ENCODE measurements at places on chromosomes 2 and 18.

GRCh38 chr2:12083713-12084419 lies 337.4 kb downstream of the LPIN1 start:
- DNase-seq: no peak

DNA sequence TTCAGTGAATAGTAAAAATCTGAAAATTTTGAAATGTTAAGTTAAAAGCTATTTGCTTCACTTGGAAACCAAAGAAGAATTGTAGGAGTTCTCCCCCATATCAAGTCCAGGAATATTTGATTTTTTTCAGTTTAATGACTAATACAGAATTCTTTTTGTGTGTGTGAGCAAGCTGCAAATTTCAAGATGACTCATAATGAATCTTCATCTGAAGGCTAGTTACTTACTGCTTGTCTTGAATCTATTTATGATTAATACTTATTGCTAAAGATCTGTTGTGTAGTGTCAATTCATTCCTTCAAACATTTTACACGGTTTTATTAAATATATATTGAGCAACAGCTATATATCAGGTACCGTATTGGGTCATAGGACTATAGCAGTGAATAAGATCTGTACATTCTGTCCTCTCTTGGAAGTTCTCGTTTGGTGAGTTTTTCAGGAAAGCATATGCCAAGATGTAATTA lies 47.8 kb upstream of the CAVIN2 start:
- no peak for DNase-seq

GRCh38 chr2:235444101-235444597 lies 49.7 kb upstream of the AGAP1 start:
- DNase-seq: no peak

GRCh38 chr2:230668184-230668938 lies 44.3 kb upstream of the CAB39 start:
- no peak for DNase-seq

DNA sequence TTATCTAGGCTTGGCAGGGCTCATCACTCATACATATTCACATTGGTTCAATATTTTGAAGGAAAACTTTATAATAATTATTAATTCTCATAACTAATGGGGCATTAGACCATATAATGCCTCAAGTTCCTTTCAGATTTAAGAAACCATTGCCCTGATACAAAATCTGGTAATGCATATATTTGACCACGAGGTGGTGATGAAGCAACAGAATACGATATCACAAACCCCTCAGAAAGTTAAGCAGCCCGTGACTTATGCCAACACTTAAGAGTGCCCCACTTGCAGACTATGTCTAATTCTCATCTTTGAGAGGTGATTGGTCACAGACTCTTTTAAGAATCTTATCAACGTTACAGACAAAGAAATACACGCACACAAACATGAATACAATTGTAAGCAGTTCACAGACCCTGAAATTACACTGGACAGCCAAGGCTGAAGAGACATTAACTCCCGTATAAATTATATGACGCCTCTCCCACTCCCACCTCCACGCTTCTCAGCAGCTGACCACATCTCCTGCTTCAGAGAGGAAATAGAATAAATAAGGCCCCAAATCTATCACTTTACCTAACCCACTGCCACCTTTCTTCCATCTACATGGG lies 20.7 kb upstream of the DNAH6 start:
- peak; percentile 13 for DNase-seq

- DNase-seq: no peak
These were observed 56.4 kb upstream of the ODC1 start for GRCh38 chr2:10504370-10504993.

DNA sequence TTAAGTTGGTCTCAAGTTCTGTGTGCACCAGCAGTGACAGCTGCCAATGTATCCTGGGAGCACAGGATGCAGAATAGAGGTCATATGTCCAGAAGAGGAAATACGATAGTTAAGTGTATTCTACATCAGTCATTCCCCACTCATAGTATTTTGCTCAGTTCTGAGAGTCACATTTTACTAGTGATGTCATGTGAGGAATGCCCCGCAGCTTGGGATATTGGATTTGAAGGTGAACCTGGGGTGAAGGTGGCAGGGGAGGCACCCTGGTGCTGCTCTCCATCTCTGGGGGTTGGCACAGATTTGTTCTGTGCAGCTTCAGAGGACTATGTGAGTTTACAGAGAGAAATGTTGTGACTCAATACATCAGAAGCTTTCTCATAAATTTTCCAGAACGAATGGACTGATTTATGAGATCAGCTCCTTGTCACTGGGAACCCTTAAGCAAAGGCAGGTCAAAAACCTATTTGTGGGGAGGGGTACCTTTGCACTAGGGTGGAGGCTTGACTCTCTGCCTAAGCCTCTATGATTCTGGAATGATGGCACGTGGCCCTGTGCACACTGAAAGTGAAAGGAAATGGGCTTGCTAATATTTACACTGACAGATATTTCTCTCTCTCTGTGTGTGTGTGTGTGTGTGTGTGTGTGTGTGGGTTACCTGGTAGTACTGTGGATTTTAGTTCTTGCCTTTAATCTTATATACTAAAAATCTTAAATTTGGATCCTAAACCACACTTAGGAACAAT lies 95.9 kb downstream of the NEB start:
- DNase-seq: no peak

GRCh38 chr2:140580532-140581151 lies 1550.2 kb downstream of the LRP1B start:
- DNase-seq: no peak

GRCh38 chr2:105224444-105224843 lies 17.1 kb upstream of the GPR45 start:
- DNase-seq: no peak

DNA sequence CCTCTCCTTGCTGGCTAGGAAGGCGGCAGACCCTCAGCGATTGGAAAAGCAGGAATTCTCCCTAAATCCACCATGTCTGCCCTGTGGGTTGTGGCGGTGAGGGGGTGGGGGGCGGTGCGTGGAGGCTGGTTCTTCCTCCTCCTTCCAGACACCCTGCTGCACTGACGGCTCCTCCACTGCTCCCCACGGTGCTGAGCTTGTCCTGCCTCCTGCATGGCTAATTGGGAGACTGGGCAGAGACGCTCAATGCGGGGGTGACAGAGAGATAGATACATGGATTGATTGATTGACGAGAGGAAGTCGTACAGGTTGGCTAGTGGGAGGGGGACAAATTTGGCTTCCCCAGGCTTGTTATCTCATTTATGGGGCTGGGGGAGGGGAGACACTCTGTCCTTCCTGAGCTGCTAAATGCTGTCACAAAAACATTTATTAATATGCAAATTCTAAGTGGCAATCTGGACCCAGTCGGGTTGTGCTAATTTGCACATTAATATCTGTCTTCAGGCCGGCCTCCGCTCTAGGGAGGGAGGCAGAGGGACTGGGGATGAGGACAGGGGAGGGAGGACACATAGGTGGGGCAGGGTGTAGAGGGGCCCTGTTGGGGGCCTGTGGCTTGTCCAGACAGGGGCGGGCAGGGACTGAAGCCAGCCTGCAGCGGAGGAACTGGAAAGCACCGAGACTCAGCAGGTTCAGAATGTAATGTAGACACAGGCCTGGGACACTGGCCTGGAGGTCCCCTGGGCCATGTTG lies 181.6 kb downstream of the CELF4 start:
- DNase-seq: no peak

- no peak for DNase-seq
These were observed 111.6 kb downstream of the CLIP4 start for GRCh38 chr2:29226808-29227207.

DNA sequence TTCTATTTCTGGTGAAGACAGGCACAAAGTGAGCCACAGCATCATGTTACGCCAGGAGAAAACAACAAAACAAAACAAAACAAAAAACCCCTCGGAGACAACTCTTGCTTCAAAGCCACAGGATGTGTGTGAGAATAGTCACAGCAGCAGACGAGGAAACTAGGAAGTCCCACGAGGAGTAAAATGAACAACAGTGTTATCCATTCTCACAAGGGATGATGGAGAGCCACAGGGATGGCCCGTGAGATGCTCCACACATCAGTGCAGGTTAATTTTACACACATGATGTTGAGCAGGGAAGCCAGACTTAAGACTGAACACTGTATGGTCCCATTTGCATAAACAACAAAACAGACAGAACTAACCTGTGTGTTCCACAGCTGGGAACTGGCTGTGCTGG lies 128.5 kb upstream of the TMEM18 start:
- no peak for DNase-seq

- no peak for DNase-seq
These were observed 162.5 kb upstream of the RAB6C start for GRCh38 chr2:129816813-129817574.

DNA sequence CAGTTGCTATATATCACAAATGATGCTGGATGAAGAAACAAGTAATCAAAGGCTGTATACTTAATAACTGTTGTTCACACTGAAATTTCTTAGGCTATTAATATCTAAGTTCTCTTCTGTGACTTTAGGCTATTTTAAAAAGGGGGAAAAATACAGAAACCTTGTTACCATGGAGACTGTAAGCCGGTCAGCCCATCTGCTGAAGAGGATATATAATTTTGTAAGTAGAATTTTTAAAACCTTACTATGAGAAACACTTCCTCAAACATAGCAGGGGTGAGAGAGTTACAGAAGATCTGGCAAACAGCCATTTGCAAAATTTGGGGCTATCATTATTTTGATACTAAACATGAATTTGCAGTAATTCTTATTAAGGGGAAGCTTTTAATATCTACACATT lies 27.8 kb downstream of the CACNB4 start:
- no peak for DNase-seq

- DNase-seq: no peak
These were observed 130.6 kb downstream of the COL6A3 start for GRCh38 chr2:237283131-237283928.

- DNase-seq: no peak
These were observed 707 bp upstream of the SPDYA start for GRCh38 chr2:28809927-28810326.
